Caco-2 (cell line): ENCODE measurements at places on chromosomes 12 and 14. TPM values are rescaled to one million over a fixed set of nuclear protein-coding genes. Genes with fewer than 3 reads are reported as not detected.

DNA sequence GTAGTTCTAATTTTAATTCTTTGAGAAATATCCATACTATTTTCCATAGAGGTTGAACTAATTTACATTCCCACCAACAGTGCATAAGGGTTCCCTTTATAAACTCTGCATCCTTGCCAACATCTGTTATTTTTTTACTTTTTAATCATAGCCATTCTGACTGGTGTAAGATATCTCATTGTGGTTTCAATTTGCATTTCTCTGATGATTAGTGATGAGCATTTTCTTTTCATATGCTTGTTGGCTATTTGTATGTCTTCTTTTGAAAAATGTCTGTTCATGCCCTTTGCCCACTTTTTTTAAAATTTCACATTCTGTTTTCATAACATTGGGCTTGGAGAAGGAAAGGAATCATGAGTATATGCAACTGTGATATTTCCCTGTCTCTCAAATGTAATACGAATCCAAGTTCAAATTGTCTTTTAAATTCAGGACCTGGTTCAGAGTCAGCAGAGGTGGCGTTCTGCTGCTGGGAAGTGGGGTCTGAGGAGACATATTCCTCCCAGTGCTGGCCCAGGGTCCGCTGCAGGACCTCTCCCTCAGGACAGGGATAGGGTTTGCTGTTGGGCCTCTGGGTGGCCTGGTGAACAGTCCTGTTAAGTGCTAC lies 81.2 kb upstream of the ETV6 start:
- no peak overlapping the region for H3K4me3 ChIP-seq
- H3K4me1 ChIP-seq: no peaks in the 10 kb centered on the region
- DNase-seq: no peak
- H3K27me3 ChIP-seq: no peaks in the 10 kb centered on the region

GRCh38 chr12:103841690-103842584 lies 903 bp upstream of the NT5DC3 start:
- H3K27me3 ChIP-seq: no peaks in the 10 kb centered on the region
- H3K4me3 ChIP-seq: peak overlapping the region; percentile 84
- H3K36me3 ChIP-seq: peaks cover under 1% of the 10 kb centered on the region; the same call in 1 of the 2 replicates
- DNase-seq: peak; percentile 71

- H3K4me3 ChIP-seq: no peak overlapping the region
- no peak for DNase-seq
- no peak overlapping the region for H3K27ac ChIP-seq
- H3K27me3 ChIP-seq: no peaks in the 10 kb centered on the region
- H3K36me3 ChIP-seq: peaks cover 3% of the 10 kb centered on the region
Measured at GRCh38 chr14:94048691-94049624, 22.8 kb downstream of the OTUB2 start.

- no peaks in the 10 kb centered on the region for H3K36me3 ChIP-seq
- no peaks in the 10 kb centered on the region for H3K4me1 ChIP-seq
- no peak overlapping the region for H3K4me3 ChIP-seq
Measured at GRCh38 chr12:51942056-51942455, 9.4 kb upstream of the ACVR1B start.

TSHR gene
- total RNA-seq: not detected in 2 replicates

- no peak overlapping the region for H3K4me3 ChIP-seq
- H3K27me3 ChIP-seq: no peaks in the 10 kb centered on the region
- H3K27ac ChIP-seq: no peak overlapping the region
- H3K4me1 ChIP-seq: peaks cover 33% of the 10 kb centered on the region
Measured at GRCh38 chr12:92554158-92555073, 148.4 kb upstream of the PLEKHG7 start.

DNA sequence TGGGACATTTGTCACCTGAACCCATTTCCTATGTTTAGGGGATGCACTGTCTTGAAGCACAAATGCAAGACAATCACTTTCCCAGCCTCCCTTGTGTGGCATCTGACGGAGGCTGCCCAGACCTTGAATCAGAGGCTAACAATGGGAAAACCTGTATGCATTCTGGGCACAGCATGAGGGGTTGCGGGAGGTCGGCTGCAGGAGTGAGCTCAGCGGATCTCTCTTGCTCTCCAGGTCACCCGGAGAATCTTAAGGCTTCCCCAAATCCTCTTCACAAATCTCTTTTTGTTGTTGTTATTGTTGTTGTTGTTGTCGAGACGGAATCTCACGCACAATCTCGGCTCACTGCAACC lies 15.3 kb downstream of the NFKBIA start:
- peaks cover 13% of the 10 kb centered on the region; the same call in 1 of the 2 replicates for H3K4me1 ChIP-seq
- no peak overlapping the region for H3K4me3 ChIP-seq
- DNase-seq: no peak
- no peak overlapping the region for H3K27ac ChIP-seq
- H3K36me3 ChIP-seq: no peaks in the 10 kb centered on the region

RBP5 gene
- 0.86 and 1.8 TPM in 2 replicates for total RNA-seq
